Diencephalon (tissue), 1 donor: ENCODE measurements at places on chromosomes 16 and 17. TPM values are rescaled to one million over a fixed set of nuclear protein-coding genes. Genes with fewer than 3 reads are reported as not detected.

Gene LIMD2
- total RNA-seq, result 12.5 TPM

Gene TMEM98
- total RNA-seq, result 32.1 TPM

Gene CCDC144A
- total RNA-seq, result 20.5 TPM

Gene KRTAP9-2
- not detected for total RNA-seq

Gene KRTAP2-1
- not detected for total RNA-seq

Gene IQCK
- total RNA-seq, result 22.1 TPM

Gene INCA1
- 0.69 TPM for total RNA-seq

Gene CCDC200
- not detected for total RNA-seq

Gene TNP2
- not detected for total RNA-seq

Gene ANKRD40CL
- total RNA-seq, result not detected

Gene MT4
- not detected for total RNA-seq

Gene TMC5
- 0.69 TPM for total RNA-seq

Gene ACSM2B
- 1.2 TPM for total RNA-seq

Gene NOXO1
- total RNA-seq, result 1.2 TPM

Gene GH2
- not detected for total RNA-seq

Gene ESRP2
- total RNA-seq, result 0.92 TPM

Gene ATP2C2
- total RNA-seq, result 3.5 TPM

Gene TMEM235
- total RNA-seq, result not detected

Gene PABPN1L
- total RNA-seq, result not detected

Gene MYCBPAP
- total RNA-seq, result 1.8 TPM

Gene TEX14
- total RNA-seq, result 0.69 TPM

Gene TM4SF5
- not detected for total RNA-seq
